WERI-Rb-1 (cell line): ENCODE measurements at places on chromosomes 12 and 14.

GRCh38 chr14:60350366-60350720, 101.3 kb downstream of the PPM1A start:
- DNase-seq, result no peak

- DNase-seq, result no peak
Measured at GRCh38 chr14:88417594-88417993, 32.1 kb downstream of the SPATA7 start.

DNA sequence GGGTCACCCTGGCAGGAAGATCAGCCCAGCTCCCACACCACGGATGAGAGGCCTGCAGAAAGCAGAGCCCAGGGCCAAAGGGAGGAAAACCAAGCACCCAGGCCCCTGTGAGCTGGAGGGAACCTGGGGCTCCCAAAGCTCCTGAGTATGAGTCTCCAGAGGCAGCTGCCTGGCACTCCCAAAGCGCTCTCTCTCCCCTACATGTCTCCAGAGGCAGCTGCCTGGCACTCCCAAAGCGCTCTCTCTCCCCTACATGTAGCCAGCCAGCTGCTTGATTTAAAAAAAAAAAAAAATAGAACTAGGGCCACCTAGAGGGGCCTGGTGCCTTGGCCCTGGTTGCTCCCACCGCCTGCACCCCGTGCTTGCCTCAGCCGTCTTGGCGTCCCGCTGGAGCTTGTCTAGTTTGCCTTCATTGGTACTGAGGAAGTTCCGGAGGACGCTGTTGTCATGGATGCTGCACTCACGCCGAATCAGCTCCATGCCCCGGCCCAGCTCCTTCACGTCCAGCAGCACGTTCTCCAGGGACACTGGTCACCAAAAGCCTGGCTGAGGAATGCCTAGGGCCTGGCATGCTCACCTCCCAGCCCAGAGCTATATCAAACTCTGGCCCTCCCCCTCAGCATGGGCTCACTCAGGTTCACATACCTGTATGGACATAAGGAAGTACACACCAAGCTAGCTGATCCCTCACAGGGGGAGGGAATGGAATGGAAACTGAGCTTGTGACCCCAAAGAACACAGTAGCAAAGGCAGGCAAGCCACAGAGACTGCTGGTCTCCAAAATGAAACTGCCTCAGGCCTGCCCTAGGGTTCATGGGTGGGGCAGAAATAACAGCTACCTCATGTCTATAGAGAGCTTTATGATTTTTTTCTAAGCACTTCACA, 24.7 kb downstream of the PRPF40B start:
- DNase-seq, result no peak

DNA sequence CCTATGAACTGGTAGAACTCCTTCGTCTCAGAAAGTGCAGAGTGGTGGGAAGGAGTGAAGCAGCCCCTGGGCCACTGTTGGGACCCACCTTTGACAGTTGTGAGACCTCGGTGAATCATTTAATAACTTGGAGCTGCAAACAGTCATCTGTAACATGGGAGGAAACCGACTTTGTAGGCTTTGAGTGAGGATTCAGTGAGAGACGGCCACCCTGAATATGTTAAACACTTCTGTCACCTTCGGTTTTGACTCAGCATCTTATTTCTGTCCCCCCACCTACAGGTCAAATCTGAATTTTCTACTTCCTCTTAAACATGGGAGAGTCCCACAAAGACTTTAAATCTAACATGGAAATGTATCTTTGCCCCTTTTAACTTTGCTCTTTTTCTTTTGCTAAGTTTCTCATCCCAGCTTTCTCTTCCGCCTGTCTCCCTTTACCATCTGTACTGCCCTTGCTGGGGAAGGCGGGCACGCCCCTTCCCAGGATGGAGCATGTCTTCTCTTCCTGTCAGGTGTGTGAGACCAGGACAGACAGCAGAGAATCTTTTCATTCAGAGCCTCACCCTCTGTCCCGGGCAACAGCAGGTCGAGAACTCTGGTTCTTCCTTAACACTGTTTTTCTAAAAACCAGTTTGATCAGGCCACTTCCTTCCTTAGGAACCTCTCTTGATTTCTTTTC, 37.1 kb downstream of the ZC3H14 start:
- no peak for DNase-seq

GRCh38 chr12:54460317-54460923, 13.0 kb downstream of the GTSF1 start:
- no peak for DNase-seq
